Stimulated activated CD8-positive, alpha-beta memory T cell treated with anti-CD3 and anti-CD28 coated beads, Interleukin-4, amount 100 ng/mL, for 4 hours (primary cell): ENCODE measurements at places on chromosomes 6 and 20.

DNA sequence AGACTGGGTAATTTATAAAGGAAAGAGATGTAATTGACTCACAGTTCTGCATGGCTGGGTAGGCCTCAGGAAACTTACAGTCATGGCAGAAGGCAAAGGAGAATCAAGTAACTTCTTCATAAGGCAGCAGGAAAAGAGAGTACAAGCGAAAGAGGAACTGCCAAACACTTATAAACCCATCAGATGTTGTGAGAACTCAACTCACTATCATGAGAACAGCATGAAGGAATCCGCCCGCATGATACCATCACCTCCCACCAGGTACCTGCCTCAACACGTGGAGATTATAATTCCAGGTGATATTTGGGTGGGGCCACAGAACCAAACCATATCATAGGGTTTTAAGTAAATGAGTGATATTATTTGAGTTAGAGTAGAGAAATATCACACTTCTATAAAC, 189.3 kb downstream of the TSHZ2 start:
- DNase-seq, result no peak

GRCh38 chr6:6620766-6621425, 32.4 kb downstream of the LY86 start:
- DNase-seq, result no peak

DNA sequence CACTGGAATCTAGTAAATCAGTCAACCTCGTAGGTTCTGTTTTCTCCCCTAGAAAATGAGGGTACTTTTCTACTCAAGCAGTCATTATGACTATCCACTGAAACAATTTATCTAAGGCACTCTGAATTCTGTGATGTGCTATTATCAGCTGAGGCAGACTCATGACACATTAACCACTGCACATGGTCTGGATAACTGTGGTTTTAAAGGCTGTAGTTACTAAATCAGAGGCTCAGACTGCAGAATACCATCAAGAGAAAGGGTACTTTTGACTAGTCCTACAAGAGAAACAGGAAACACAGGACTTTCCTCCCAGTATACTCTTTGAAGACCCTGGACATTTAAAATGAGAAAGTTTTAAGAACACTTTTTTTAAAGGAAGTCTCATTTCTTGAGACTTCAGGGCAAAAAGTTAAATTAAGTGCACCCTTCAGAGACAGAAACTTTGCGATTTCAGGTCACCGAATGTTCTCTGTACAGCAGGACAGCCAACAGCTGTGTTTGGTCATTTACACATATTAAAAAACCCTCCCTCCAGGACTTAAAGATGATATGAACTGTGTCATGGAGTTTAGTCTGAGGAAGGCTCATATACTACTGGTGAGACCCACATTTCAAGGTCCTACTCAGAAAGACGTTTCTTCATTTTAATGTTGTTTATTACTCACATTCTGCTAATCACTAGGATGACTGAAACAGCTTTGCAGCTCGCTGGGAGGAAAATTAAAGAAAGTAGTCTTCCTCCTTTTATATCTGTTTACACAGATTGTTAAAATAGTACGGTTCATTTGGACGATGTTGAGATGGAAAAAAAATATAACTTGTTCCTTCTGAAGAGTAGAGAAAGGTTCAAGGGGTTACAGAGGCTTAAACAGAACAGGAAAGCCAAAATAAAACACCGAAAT, 19.9 kb downstream of the ATXN1 start:
- no peak for DNase-seq

- no peak for DNase-seq
Observed at GRCh38 chr6:53119349-53119748, 29.3 kb downstream of the GCM1 start.

DNA sequence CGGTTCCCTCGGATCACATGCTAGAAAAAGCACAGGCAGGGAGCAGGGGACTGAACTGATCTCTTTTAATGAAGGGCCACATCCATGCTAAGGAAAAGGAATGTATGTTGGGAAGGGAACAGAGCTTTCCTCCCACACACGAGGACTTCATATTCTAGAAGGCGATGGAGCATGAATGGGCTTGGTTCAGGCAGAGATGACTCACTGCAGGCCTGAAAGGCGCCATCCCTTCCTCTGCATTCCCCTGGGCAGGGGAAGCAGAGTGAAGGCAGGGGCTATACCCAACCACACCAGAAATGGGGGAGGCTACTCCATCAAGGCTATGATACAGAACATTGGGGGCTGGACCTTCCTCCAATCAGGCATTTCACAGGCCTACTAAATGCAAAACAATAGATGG, 30.6 kb downstream of the ELMO2 start:
- DNase-seq, result no peak

DNA sequence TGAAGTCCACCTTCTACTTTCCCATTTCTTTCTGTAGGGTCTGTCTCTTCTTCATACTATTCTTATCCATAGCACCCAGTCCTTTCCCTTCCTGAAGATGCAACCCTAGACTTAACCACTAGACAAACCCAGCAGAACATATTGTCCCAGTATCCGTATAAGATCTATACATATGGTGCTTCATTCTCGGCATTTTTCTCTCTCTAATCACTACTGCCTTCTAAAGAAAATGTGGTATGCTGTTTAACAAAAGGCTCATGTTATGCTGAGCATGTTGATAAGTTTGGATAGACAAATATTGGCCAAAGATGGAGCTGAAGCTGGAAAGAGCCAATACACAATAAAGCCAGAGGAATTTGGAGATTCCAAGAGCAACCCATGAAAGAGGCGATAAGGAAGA, 212.6 kb downstream of the MAFB start:
- no peak for DNase-seq

GRCh38 chr6:133070410-133071043, 170.6 kb upstream of the EYA4 start:
- no peak for DNase-seq

- no peak for DNase-seq
Observed at GRCh38 chr20:48196486-48196885, 411.2 kb upstream of the SULF2 start.

DNA sequence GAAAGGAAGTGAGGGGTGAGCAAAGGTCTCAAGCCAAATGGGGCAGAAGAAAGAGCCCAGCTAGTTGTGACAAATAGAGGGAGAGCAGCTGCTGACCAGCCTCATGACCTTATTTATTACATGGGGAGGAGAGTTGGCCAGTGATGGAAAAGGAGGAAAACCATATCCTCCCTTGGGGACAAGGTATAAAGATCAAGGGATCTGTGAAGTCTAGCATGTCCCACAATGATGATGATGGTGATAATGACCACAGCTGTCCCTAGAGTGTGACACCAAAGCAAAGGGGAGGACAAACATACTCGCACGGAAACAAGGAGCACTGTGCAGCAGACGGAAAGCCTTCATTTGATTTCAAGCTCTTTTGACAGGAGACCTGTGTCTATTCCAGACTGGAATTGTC, 190.4 kb upstream of the MCHR2 start:
- no peak for DNase-seq

DNA sequence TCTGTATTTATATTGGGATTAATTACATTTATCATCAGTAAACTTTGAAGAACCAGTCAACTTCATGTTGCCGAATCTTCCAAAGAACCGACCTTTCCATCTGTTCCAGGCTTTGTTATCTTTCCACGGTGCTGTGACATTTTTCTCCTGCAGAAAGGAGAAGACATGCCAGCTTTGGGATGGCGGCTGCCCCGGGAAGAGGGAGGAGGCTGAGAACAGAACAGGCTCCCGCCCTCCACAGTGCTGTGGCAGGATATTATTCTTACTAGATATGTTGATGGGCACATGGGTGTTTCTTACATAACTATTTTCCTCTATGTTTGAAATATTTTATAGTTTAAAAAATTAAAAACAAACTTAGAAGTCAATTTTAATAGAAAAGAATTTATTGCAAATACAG, 44.9 kb downstream of the GINS1 start:
- DNase-seq, result no peak

DNA sequence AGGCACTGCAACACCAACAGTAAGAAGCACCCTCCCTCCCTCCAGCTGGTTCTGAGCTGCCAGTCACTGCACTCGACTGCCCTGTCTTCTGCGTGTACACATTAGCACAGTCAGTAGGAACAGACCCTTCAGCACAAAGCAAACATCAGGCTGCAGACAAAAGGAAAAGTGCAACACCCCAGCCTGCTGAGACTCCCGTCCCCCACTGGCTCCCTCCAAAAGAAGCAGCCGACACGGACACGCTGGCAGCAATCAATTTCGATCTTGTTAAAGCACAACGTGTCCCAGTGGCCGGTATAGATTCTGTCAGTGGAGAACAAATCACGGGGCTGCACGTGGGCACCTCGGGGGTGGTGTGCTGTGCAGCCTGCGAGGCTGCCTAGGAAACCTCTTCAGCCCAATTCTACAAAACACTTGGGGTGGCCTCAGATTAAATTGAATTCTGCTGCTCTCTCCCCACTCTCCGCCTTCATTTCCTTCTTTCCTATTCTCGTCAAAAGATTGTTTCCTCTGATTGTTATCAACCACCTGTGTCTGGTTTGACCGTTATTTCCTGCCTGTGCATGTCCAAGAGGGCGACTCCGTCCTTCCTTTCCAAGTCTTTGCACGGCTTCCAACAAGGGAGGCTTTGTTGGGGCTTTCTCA, 38.7 kb downstream of the TRAF3IP2 start:
- no peak for DNase-seq

GRCh38 chr6:136566851-136567250, 16.6 kb upstream of the MAP7 start:
- DNase-seq, result no peak

- no peak for DNase-seq
Observed at GRCh38 chr20:62068997-62069396, 3.3 kb upstream of the TAF4 start.

DNA sequence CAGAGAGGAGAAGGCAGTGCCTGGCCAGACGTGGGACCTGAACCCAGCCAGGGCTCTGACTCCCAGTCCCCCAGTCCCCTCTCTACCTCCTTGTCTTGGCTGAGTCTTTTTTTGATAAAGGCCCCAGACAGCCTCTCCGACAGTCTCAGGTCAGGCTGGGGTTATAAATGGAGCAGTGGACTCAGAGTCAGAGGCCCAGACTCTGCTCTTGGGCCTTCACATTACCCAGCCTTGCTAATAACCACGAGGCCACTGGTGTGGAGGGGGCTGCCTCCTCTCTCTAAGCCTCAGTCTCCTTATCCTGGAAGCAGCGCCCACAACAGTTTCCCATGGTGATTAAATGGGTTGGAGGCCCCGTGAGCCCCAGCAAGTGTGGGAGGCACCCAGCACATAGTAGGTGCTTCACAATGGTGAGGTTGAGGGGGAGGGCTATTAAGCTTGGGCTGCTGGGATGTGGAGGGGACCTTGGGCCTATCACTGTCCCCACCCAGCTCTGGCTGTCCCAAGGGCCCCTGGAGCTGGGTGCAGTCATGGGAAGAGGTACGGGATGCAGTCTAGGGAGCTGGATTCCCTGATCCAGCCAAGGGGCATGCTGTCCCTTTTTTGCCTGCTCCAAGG, 35.7 kb downstream of the TGM2 start:
- DNase-seq, result no peak

GRCh38 chr20:7985916-7986315, 33.6 kb downstream of the TMX4 start:
- DNase-seq, result no peak

DNA sequence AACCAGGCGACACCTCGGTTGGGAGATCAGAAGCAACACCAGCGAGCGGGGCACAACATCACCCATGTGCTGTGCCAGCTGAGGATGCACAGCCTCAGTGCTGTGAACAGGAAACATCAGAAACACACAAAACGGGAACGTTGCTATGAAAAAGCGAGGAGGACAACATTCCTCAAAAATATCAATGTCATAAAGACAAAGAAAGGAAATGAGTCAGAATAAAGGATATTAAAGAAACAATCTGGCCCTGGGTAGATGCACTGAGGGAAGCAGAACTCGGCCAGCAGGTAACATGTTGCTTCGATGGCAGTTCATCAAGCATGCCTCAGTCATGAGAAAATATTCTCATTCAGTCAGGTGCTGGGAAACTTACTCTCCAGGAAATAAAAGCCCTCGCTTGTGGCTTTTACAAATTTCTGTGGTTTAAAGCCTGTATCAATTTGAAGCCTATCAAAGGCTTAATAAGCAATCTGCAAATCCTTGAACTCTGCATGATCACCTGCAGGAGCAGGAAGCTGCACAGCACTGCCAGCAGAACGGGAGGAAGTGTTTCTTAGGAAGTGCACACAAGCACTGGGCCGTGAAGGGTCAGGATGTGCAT, 77.5 kb downstream of the GINS1 start:
- no peak for DNase-seq

- no peak for DNase-seq
Observed at GRCh38 chr20:1484438-1485116, 6.6 kb downstream of the SIRPB2 start.

GRCh38 chr6:11368760-11369159, 136.3 kb upstream of the NEDD9 start:
- no peak for DNase-seq

DNA sequence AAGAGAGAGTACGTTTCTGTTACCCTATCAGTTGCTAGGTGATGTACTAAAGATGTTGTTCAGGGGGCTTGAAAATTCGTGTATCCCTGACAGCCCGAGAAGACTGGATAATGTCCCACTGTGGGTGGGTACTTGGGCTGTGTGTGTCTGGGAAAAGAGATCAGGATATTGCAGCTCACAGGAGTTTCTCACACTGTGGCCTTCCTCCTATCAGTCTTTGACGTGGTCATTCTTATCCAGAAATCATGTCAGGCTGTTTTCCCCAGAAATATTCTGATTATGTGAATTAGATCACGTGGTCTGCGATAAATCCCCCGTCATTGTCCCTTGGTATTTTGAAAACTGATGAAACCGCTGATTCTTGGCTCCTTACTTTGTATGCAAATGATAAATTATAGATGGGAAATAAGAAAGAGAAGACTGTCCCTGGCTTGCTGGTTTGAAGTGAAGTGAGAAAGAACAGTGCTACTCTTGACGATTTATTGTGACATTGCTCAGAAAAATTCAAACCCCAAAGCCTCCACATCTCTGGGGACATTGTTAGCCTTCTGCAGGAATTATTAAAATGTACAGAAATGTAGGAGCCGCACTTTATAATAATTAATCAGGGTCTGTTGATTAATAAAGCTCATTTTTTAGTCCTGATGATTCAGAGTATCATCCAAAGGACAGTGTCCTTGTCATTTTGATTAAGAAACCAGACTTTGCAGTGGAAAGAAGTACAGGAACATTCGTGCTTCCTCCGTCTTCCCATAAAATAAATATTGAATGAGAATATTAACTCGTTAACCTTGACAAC, 167.5 kb upstream of the TSHZ2 start:
- no peak for DNase-seq

DNA sequence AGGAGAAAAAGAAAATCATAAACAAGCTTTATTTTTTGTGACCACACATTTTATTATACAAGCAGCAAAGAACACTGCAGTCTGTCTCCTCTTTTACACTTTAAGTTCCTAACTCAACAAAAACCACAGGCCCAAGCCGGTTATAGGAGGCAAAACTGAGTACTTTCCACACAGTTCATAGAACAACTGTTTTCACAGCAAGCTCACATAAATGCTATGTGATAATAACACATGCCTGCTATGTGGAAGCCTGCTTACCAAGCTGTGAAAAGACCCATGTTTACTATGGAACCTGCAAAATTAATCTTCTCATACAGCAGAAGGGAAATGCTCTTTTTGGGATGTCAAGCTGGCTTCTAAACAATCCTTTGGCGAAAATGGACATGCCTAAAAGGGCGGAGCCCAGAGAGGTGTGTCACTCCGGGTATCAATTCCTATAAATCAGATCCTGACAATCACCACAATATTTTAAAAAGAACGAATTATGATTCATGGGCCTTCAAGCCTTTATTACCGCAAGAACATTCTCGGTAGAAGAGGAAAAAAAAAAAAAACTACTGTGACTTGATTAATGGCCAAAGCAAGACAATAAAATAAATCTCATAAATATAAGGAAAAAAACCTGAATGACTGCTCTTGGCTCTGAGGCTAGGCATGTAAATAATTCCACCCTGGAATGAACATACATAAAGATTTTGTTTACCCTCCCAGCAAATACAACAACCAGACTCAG, 2.6 kb downstream of the TRERF1 start:
- no peak for DNase-seq
